GM23248 (cell line): ENCODE measurements at places on chromosomes 2 and 18. TPM values are rescaled to one million over a fixed set of nuclear protein-coding genes. Genes with fewer than 3 reads are reported as not detected.

Gene LOXL3
- polyA plus RNA-seq: 55.2 and 57.2 TPM in 2 replicates

Gene ONECUT2
- 0.01 TPM in 2 replicates for polyA plus RNA-seq

Gene HEATR5B
- polyA plus RNA-seq: 4.7 and 5.3 TPM in 2 replicates

Gene SLC40A1
- 0.15 and 0.28 TPM in 2 replicates for polyA plus RNA-seq

Gene STAT1
- polyA plus RNA-seq: 237 and 238 TPM in 2 replicates

Gene SGPP2
- not detected in 2 replicates for polyA plus RNA-seq

Gene RIT2
- polyA plus RNA-seq: not detected in 2 replicates

Gene CHRND
- polyA plus RNA-seq: not detected in 2 replicates

Gene PDE11A
- polyA plus RNA-seq: 0.34 and 0.75 TPM in 2 replicates

Gene TAF4B
- 1.5 and 1.6 TPM in 2 replicates for polyA plus RNA-seq

Gene GRHL1
- polyA plus RNA-seq: 0.45 and 0.61 TPM in 2 replicates

Gene CABLES1
- polyA plus RNA-seq: 1.3 and 2.4 TPM in 2 replicates

Gene TNS1
- 78.6 and 81.6 TPM in 2 replicates for polyA plus RNA-seq

Gene FSIP2
- not detected in 2 replicates for polyA plus RNA-seq

Gene SPATA3
- polyA plus RNA-seq: not detected in 2 replicates
